ENCODE measurements at places on chromosomes 3 and 15.

GRCh38 chr3:80007522-80007921, 239.7 kb upstream of the ROBO1 start:
- DNase-seq: no peak

- DNase-seq: no peak
These were observed 60.4 kb downstream of the PLAAT1 start for GRCh38 chr3:193301433-193301832.

- DNase-seq: no peak
These were observed 532.8 kb upstream of the TGFBR2 start for GRCh38 chr3:30073622-30074021.

DNA sequence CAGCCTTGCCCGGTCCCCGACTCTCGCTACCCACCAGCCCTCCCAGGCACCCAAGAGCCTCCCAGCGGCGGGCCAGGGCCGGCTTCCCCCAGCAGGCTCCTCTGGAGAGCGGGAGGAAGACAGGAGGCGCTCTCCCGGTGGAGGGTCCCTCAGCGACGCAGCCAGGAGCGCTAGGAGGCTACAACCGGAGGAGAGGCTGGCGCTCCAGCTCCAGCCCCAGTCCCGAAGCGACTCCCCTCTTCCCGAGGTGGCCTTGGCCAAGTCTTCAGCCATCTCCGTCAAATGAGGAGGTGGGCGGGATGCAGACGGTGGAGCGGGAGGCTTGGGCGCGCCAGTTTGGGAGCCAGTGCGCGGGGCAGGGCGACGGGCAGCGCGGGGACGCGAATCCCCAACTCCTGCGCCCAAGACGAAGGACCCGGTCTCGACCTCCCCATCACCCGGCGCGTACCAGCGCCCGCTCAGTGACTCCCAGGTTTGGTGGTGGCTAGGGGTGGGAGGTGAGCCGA, 722 bp downstream of the CHRNA3 start:
- DNase-seq: no peak

DNA sequence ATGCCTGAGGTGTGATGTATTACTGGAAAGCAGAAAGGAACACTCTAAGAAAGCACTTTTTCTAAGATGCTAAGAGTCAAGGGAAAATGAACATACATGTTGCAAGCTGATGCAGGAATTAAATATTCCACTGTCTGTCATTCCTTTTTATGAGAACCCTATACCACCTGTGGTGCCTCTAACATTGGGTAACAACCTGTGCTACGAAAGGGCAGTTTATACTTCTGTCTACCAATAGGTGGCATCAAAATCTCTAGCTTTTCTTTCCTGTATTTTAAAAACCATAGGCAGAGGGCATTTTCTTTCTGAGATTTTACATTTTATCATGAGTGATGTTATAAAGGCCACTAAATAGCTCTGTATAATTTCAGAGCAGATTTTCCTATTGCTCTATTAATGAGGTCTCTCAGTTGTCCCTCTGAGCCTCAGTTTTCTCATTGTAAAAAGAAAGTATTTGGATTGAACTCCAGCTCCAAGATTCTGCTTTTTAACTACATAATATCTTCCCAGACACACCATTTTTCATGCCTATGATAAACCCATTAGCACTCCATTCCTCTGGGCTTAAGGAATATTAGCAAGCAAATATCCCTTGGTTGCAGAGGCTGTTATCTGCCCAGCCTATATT, 3.5 kb upstream of the CPNE4 start:
- no peak for DNase-seq

DNA sequence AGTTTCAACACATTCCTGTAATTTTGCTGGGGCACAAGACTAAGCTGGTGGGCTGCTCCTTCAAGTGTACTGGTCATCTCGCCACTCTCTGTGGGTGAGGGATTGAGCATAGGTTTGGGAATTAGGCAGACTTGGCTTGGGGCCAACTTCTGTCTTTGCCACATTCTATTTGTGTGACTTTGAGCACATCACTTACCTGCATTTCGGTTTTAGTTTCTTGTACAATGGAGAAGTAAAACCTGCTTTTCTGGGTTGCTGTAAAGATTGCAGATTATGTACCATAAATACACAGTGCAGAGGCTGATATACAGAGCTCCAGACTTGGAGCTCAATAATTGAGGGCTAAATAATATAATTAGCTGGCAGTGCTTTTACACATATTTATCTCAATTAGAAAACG, 162.1 kb downstream of the C3orf38 start:
- DNase-seq: no peak

DNA sequence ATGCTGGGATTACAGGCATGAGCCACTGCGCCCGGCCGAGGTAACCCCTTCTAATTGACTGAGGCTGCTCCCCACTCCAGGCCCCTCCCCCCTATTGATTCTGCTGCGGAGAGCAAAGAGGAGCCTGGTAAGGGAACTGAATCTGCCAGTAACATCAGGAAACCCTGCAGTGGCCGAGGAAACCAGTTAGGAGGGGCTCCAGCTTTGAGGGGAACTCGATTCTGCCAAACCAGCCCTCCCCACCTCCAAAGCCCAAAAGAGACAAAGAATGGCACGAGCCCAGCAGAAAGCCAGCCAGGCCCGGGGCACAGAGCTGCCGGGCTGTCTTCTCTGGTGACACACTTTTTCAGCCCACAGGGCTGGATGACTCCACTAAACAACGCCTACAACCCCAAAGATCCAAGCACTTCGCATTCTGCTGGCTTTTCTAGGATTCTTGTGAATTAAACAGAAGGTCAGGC, 15.0 kb upstream of the ACAD9 start:
- DNase-seq: no peak

DNA sequence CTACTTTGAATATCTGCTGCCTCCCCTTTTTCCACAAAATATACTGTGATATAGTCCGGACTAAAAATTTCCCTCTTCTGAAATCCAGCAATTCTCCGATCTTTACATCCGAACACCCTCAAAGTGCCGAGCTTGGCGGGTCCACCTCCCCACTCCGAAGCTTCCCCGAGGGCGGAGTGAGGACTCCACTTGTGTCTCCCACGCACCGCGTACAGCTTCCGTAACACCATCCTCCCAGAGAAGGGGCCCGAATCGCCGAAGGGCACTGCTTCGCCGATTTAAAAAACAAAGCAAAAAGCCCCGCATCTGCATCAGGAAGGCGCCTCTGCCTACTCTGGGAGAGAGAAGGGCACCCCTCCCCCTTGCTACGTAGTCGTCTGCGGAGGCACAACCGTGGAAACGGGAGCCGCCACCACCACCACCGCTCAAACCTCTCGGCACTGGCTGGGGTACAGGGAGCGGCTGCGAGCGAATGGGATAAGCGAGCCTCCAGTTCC, 551 bp downstream of the NCBP2 start:
- peak; percentile 61 for DNase-seq

GRCh38 chr3:24382647-24383046, 112.0 kb downstream of the THRB start:
- no peak for DNase-seq

GRCh38 chr3:102089904-102090720, 240.8 kb downstream of the NFKBIZ start:
- no peak for DNase-seq

- no peak for DNase-seq
These were observed 69.3 kb upstream of the CBLB start for GRCh38 chr3:105938101-105938500.

- no peak for DNase-seq
These were observed 39.0 kb upstream of the ITGA11 start for GRCh38 chr15:68470976-68471375.

DNA sequence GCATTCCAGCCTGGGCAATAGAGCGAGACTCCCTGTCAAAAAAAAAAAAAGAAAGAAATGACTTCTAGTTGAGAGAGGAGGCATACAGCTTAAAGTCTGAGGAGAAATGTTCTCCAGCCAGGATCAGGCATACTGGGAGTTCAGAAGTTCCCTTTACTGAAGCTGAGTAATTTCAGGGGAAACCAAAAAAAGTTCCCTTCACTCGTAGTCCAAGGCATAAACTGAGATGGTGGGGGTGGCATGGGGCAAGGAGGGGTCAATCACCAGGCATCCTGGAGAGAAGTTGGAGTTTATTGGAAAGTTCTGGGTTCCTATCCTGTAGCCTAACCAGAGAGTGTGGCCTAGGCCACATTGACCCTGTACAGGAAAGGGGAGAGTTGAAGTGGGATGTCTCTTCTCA, 5.9 kb downstream of the GPX1 start:
- no peak for DNase-seq

- DNase-seq: no peak
These were observed 7.3 kb downstream of the FAM98B start for GRCh38 chr15:38461066-38461833.

- no peak for DNase-seq
These were observed 16.5 kb downstream of the SEMA7A start for GRCh38 chr15:74417225-74417624.

- no peak for DNase-seq
These were observed 91.5 kb downstream of the ST6GAL1 start for GRCh38 chr3:187021748-187022402.

DNA sequence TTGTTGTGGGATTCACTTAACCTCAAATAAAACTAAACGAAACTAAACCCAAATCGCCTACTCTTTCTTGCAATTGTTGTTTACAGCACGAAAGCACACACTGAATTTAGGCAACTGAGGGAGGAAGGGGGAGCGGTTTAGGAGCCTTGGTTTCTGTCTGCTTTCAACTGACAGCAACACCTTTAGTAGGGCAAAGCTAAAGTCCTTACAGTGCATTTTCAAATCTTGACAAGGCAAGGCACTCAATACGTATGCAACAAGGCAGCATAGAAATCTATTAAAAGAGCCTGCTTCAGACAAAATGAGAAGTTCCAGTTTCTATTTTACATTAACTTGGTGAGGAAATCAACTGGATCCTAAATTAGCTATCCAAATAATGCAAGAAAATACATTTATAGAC, 174.6 kb downstream of the CHST2 start:
- no peak for DNase-seq

GRCh38 chr3:15952543-15953175, 154.9 kb upstream of the ANKRD28 start:
- no peak for DNase-seq

DNA sequence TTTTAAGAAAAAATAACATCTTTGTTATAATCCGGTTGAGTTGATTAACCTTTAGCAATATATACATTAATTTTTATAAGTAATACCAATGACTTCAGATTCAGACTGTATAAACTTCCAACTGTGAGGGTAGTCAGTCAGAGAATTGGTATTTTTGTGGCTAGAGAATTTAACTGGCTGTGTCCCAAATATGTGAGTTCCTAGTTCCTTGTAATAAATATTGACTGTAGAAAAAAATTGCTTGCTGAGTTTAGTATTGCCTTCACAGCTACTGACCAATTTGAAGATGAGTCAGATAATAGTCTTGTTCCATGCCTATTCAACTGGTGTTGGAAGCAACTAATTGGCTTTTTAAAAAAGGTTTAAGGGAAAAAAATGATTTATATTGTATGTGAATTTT, 210.8 kb downstream of the GAP43 start:
- DNase-seq: no peak

DNA sequence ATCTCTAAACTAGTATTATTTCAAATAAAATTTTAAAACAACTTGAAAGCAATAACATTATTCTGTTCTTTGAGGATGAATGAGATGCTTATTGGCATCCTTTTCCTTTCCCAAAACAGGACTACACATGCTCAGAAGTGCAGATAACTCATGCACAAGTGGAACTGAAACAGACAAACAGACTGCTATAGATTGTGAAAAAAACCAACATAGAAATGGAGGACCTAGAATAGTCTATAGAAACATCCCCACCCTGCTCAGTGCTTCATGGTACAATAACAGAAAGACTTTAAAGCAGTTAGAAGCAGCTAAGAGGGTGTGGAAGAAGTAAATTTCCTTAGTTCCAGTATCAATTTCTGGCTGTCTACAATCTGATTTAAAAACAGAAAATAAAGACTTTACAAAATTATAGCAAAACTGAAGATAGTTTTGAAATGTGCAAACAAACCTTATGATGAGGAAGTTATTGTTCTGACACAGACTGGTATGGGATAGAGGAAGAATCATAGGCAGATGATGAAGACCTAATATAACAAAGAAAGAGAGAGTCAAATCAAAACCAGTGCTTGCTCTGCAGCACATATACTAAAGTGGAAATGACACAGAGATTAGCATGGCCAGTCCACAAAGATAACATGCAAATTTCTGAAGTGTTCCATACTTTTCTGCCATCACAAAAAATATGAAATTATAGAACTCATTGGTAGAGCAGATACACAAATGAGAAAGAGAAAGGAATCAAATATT, 1025.4 kb downstream of the SQOR start:
- no peak for DNase-seq

GRCh38 chr3:4302747-4303146, 422 bp upstream of the SETMAR start:
- no peak for DNase-seq

DNA sequence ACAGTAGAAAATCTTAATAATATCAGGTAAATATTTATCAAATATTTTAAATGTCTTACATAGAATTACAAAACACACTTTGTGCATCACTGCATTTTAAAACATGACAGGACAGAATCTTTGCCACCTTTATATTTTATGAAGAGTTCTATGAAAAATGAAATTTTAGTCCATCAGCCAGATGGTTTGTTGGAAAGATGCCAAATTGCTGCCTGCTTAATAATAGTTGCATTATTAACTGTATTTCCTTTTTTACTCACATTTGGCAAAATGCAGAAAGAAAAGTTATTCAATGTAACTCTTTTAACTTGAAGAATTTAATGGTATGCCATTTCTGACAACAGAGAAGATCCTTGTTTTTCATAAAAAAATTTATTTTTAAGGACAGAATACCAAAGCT, 1271.6 kb downstream of the NSUN3 start:
- DNase-seq: no peak

- no peak for DNase-seq
These were observed 4.6 kb downstream of the TADA3 start for GRCh38 chr3:9787714-9788113.

DNA sequence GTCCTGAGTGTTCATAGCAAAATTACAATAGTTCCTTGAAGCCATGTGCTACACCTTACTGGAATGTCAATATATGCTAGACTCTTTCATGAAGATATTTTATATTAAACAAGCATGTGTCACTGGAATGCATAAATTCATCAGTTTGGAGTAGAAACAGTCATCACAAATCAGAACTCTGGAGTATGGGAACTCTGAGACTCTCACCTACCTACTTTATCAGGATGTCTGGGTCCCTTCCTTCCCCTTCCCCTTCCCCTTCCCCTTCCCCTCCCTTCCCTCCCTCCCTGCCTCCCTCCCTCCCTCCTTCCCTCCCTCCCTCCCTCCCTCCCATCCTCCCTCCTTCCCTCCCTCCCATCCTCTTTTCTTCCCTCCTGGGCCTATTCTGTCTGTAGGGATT, 144.7 kb upstream of the PEX5L start:
- no peak for DNase-seq

- no peak for DNase-seq
These were observed 173.4 kb downstream of the MYRIP start for GRCh38 chr3:39982665-39983357.

- no peak for DNase-seq
These were observed 261.3 kb downstream of the TBC1D5 start for GRCh38 chr3:17481116-17481515.

Measured in naive thymus-derived CD4-positive, alpha-beta T cell (primary cell).